Effector memory CD4-positive, alpha-beta T cell (primary cell): ENCODE measurements at places on chromosomes 11 and 22.
A peak's percentile ranks its signal among the peaks of the same experiment; 100 is the strongest.

GRCh38 chr11:44946263-44946662 is 4.4 kb downstream of the TP53I11 start:
- DNase-seq = no peak
- H3K27ac ChIP-seq = no peak overlapping the region
- H3K4me1 ChIP-seq = peaks cover 7% of the 10 kb centered on the region
- H3K36me3 ChIP-seq = no peaks in the 10 kb centered on the region
- no peaks in the 10 kb centered on the region for H3K27me3 ChIP-seq
- no peak overlapping the region for H3K4me3 ChIP-seq

- peak overlapping the region; percentile 66 for H3K27ac ChIP-seq
- no peak for DNase-seq
- H3K4me3 ChIP-seq = peak overlapping the region; percentile 18
- peaks cover 23% of the 10 kb centered on the region for H3K4me1 ChIP-seq
These were observed 6.5 kb downstream of the PTDSS2 start for GRCh38 chr11:456533-456932.

DNA sequence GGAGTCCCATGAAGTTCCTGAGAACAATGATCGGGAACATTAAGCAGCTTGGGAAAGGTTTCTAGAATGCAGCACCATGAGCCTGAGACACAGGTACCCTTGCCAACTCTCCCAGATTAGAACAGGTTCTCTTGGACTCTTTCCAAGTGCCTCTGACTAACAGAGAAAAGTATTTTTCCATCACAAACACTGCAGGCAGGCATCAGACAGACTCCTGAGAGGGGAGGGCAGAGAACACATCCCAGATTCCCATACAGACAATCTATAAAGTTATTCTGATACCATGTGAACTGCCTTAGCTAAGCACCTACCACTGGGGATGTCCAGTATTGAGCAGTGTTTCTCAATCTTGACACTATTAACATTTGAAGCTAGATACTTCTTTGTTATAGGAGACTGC is 27.3 kb downstream of the SERGEF start:
- peaks cover 45% of the 10 kb centered on the region for H3K36me3 ChIP-seq
- no peak for DNase-seq

GRCh38 chr11:5258543-5259262 is 4.1 kb upstream of the HBG2 start:
- H3K27me3 ChIP-seq = no peaks in the 10 kb centered on the region
- H3K4me3 ChIP-seq = no peak overlapping the region
- no peak overlapping the region for H3K27ac ChIP-seq
- DNase-seq = no peak
- H3K36me3 ChIP-seq = no peaks in the 10 kb centered on the region
- no peaks in the 10 kb centered on the region for H3K4me1 ChIP-seq

DNA sequence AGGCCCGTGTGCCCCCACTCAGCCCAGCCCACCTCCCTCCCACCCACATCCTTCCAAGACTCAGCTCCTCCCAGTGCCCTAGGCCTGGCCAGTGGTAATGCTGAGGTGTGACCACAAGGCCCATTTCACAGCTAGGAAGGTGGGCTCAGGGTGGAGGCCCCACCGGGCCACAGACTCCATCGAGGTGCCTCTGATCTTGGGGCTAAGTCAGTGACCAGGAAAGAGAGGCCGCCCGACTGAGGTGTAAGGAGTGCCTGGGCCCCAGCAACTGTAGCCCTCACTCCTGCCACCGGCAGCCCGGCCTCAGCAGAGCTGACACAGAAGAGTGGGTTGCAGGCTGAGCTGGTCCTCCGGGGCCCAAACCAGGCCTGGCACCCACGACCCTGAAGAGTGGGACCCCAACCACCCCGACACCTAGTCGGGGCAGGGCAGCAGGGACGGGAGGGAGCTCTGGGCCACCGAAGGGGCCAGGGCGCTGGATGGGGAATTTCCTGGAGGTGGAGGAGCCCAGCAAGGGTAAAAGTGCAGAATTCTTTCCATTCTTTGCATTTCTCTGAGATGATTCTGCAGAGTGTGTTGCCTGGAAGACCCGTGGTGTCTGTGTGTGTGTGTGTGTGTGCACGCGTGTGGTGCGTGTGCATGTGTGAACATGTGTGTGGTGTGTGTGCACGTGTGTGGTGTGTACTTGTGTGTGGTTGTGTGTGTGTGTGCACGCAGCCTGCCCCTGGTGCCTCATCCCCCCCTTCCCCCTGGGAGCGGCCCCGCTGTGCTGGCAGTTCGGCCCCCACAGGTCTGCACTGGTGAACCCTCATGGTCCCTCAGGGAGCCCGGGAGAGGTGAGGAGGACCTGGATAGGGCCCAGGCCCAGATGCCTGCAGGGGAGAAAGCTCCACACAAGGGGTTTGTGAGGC is 8.3 kb upstream of the PIM3 start:
- no peak for DNase-seq
- no peaks in the 10 kb centered on the region for H3K27me3 ChIP-seq
- H3K27ac ChIP-seq = no peak overlapping the region
- no peaks in the 10 kb centered on the region for H3K36me3 ChIP-seq
- no peak overlapping the region for H3K4me3 ChIP-seq

GRCh38 chr11:46352063-46352841 is 5.0 kb downstream of the DGKZ start:
- H3K27ac ChIP-seq = peak overlapping the region; percentile 63
- DNase-seq = peak; percentile 76
- H3K4me3 ChIP-seq = peak overlapping the region; percentile 43
- peaks cover 64% of the 10 kb centered on the region for H3K4me1 ChIP-seq

DNA sequence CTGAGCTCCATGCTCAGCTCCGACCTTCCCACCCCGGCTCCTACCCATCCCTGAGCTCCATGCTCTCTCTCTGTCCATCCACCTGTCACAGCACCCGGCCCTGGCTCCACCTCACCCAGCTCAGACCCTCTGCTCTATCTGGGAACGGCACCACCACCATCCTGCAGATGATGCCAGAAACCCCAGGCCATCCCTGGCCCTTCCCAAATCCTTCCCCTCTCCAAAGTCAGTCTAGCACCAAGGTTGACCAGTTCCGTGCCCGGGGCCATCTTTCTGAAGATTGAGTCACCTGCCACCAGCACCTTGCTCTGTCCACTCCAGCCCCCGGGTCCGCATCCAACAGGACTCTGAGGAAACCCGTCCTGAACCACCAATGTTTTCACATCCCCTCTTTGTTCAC is 969.6 kb downstream of the BRD1 start:
- no peak overlapping the region for H3K4me3 ChIP-seq
- no peaks in the 10 kb centered on the region for H3K4me1 ChIP-seq
- H3K36me3 ChIP-seq = no peaks in the 10 kb centered on the region
- H3K27me3 ChIP-seq = no peaks in the 10 kb centered on the region

DNA sequence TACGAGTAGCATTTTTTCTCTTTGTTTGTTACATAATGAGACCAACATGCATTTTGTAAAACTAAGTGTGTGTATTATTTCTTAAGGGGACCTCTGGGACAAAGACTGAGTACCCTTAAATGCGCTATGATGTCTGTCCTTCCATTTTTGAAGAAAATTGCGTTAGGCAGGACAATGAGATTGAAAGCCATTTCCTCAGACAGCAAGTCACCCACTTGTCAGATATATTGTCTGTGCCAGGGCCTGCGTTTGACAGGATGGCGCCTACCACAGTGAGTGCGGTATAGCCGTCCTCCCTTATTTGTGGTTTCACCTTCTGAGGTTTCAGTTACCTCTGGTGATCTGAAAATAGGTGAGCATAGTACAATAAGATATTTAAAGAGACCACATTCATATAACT is 2.2 kb downstream of the AP2A2 start:
- peaks cover 34% of the 10 kb centered on the region for H3K4me1 ChIP-seq
- DNase-seq = peak; percentile 30
- peak overlapping the region; percentile 19 for H3K4me3 ChIP-seq
- no peaks in the 10 kb centered on the region for H3K36me3 ChIP-seq
- H3K27ac ChIP-seq = peak overlapping the region; percentile 35
- no peaks in the 10 kb centered on the region for H3K27me3 ChIP-seq
